ENCODE measurements at places on chromosomes 7 and 10.
A peak's percentile ranks its signal among the peaks of the same experiment; 100 is the strongest.

GRCh38 chr10:67257018-67257417, 331.2 kb downstream of the LRRTM3 start:
- no peak for DNase-seq

GRCh38 chr10:48464871-48465736, 139.8 kb downstream of the ARHGAP22 start:
- DNase-seq = no peak

DNA sequence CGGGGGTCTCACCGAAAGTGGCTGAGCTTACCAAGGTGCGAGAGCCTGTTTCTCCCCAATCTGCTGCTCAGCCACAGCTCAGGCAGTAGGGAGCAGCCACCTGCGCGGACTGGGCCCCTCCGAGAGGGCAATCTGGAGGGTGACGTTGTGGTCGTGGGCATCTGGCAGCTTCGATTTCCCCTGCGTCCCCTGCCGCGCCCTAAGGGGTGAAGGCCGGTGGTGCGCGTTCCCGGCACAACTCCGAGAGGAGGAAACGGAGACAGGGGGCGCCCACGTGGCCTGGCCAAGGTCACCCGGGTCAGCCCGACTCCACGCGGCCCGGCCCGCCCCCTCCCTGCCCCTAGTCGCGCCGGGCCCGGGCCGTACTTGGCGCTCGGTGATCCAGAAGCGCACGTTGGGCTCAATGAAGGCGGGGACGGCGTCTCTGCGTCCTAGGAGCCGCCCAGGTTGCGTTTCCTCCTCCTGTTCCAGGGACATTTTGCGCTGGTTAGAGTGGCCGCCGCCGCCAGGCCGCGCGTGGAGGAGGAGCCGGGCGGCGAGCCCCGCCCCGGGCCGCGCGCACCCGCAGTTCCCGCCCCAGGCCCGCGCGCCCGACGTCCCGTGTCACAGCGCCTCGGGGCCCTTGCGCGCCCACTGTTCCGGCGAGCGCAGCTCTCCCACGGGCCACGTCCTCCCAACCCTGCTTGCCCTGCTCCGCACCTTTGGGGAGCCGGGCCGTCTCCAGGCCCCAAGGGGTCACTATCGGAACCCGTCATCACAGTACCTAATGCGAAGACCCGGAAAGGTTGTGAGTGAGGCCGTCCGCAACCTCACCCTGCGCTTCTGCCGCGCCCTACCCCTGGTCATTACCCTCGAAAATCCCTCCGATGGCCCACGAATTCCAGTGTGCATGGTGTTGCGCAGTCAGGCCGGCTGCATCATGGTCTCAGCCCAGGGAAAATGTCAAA, at the start of gene SFXN4:
Gene SFXN4, minus strand, starts transcription at position 544 of the 947 bp plus-strand sequence. Its CDS starts 67 bp downstream, at position 477.
- DNase-seq = peak; percentile 62

DNA sequence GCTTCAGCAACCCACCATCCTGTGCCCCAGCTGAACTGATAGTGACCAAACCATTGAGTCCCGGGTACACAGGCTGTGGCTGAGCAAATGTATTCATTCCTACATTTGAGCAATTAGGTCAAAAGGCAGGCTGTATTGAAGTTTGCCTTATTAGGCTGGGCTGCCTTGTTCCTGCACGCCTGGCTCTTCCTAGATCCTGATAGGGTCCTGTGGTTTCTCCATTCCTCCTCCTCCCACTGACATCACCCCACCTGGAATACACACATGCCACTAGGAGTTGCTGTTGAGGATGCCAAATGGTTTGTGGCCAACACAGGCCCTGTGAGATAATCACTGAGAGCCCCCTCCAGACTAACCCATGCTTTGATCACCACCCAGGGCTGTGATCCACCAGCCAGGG, 66.4 kb upstream of the FGFR2 start:
- DNase-seq = no peak

DNA sequence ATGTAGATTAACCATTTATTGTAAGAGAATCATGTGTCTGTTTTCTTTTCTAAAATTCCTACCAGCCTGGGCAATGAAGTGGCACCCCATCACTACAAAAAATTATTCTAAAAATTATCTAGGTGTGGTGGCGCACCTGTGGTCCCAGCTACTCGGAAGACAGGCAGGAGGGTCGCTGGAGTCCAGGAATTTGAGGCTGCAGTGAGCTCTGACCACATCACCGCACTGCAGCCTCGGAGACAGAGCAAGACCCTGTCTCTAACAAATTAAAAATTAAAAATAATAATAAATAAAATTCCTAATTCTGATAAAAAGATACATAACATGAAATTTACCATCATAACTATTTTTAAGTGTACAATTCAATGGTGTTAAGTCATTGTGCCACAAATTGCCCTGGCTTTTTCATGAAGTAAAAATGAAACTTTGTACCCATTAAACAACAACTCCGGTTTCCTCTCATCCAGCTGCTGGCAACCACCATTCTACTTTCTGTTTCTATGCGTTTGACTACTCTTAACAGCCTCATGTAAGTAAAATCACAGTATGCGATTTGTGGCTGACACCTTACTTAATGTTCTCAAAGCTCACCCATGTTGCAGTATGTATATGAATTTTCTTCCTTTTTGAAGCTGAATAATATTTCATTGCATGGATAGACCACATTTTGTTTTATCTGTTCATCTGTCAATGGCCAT, 20.6 kb upstream of the USP6NL start:
- no peak for DNase-seq

- no peak for DNase-seq
Observed at GRCh38 chr10:104331208-104331838, 6.9 kb downstream of the ITPRIP start.

DNA sequence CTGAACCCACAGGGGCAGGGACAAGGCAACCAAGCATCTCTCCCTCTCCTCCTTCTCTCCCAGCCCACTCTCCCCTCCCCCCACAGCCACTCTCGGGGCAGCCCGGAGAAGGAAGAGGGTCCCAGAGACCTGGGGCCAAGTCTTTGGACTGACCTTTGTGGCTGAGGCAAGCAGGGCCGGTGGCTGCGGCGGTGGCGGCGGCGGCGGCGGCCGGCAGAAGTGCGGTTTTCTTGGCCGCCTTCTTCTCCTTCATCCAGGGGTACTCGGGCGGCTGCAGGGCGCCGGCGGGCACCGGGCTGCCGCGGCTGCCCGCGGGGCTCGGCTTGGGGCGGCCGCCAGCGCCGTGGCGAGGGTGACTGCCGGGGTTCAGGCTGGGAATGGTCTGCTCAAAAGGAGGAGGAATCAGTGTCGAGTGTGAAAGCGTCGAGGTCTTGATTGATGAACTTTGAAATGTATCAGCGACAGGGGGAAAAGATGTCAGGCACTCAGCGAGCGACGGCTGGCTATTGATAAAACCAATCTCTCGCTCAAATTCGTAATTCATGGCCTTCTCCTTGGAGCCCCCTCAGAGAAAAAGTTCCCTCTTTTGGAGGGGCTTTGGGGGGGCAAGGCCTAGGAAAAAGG, 414 bp downstream of the HOXA2 start:
- DNase-seq = no peak

DNA sequence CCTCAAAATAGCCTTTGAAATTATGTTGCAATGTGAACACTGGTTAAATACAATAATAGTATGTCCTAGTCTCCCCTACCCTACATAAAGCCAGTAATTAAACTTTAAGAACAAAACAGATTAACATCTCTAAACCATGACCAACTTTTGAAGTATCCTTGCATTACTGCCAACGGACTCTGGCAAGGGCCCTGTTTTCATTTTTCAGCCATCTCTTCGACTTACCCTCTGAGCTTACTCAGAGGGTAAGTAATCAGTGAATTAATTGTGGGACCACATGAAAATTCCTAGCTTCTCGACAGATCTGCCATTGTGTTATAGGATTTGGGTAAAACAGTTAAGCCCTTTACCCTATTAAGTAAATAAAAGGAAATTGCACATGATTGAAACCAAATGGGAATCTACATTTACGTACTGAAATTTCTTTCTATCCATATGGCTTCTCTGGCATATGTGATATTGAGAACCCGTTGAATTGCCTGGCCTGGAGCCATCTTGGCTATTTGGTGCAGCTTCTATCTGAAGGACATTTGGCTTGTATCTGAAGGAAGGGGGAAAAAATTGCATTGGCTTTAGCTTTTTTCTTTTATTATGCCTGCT, 39.6 kb downstream of the DYNC1I1 start:
- DNase-seq = no peak

DNA sequence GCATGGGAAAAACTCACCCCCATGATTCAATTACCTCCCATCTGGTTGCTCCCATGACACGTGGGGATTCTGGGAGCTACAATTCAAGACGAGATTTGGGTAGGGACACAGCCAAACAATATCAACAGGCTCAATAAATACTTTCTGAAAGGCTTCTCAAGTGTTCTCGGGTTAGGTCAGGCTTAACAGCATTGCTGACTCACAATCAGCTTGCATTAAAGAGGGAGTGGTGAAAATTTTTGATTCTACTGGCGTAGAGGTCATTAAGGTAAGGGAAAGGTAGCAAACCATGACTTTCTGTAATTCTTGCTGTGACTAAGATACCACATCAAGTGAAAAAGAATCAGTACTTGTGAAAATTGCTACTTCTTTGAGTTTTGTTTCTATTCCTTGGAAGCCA, 126.4 kb downstream of the JCAD start:
- DNase-seq = no peak

GRCh38 chr7:36047091-36047658, 105.9 kb upstream of the EEPD1 start:
- DNase-seq = no peak

DNA sequence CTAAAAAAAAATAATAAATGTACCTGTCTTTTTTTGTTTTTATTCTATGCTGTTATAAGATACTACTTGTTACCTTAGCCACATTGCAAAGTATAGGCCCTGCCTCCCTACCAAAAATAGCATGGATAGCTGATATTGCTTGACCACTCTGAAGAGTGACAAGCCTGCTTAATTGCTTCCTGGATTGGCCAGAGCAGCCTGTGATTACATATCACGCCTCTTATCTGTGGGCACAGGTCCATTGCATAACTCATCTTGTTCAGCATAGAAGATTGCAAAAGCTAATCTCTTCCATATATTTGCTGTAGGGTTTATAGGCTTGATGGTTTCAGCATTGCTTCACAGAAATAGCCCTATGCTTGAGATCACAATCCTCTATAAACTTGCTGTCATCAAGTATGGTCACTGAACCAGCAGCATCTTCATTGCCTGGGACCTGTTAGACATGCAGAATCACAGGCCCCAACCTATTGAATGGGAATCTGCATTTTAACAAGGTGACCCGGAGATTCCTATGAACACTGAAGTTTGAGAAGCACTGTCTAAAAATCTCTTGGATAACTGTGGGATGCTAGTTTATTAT, 280.8 kb upstream of the CDC14C start:
- DNase-seq = no peak

DNA sequence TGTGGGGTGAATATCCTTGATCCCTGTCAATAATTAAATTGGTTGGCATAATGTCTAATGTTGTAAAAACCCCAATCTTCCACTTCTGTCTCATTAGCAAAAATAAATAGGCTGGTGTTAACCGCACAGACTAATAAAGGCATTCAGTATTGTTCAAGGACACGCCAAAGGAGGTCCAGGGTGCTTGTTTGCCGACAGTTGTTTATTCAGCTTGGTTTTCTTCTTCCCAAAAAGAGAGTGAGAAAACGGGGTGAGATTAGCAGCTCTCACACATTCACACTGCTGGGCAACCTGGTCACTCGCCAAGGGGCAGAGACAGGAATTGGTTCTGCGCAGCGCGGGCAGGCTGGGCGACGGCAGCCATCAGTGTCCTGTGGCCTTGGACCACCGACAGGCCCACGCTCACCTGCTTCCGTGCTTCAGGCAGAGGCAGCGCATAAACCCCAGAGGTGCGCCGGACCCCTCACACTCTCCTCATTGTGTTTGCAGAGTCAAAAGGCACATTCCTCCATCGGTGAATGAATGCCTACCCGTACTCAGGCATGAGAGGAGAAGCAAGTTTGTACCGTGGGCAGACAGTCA, 26.2 kb upstream of the LMBR1 start:
- no peak for DNase-seq

DNA sequence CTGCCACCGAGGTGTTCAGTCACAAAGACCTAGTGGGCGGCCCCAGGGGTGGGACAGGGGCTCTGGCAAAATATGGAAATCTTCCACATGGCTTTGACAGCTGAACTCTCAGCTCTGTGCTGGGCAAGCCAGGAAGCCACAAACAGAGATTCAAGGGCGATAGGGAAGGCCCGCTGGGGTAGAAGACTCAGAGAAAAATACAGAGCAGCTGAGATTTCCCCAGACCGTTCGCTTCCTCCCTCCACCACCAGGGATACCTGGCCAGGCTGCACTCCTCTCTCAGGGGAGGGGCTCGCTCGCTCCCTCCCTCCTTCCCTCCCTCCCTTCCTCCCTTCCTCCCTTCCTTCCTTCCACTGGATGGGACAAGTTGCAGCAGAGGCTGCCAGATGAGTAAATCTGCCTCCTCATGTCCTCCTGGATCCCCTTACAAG, 260.5 kb downstream of the PRPF18 start:
- DNase-seq = no peak

DNA sequence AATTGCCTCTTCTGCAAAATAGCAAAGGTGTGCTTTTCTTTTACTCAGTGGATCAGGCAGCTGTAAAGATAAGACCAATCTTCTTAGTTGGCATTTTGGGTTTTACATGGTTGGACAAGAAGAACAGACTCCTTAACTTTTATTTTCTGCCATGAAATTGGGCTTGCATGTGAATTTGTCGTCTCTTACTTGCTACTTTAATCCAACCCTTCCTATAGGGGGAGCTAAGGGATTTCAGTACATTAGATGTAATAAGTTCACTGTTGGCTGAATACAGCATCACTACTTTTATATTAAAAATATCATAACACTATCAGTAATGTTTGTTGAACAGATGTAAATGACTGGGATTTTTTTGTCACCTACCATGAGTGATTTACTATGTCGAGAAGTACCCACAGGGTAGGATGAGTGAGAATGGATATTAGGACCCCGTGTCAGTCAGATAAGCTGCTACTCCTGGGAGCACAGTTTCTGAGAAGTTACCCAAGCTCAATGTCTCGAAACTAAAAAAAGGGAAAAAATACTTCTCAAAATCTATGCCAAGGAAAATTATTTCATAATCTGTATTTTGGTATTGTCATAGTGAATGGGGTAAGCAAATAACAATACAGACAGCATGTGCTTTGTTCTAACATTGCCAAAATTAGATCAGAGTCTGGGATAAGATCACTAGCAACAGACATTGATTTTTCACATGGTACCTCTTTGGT, 127.4 kb upstream of the AGR3 start:
- no peak for DNase-seq

DNA sequence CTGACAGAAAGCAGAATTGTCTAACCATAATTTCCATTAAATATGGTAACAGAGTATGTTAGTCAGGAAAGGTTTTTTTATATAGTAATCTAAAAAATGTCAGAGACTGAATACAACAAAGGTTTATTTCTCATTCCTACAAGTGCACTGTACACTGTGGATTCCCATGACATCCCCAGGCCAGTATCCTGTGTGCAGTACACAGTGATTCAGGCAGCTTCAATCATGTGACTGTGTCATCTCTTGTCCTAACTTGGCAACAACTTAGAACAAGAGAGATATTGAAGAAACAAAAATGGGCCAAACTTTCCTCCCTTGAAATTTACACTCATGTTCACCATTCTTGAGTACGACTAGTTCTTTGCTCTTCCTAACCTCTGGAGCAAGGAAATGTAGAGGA, 189.8 kb upstream of the SEMA3A start:
- DNase-seq = no peak
